ENCODE measurements at places on chromosomes 13 and 19.

- DNase-seq, result no peak
Measured at GRCh38 chr13:58202099-58202498, 570.6 kb downstream of the PCDH17 start.

DNA sequence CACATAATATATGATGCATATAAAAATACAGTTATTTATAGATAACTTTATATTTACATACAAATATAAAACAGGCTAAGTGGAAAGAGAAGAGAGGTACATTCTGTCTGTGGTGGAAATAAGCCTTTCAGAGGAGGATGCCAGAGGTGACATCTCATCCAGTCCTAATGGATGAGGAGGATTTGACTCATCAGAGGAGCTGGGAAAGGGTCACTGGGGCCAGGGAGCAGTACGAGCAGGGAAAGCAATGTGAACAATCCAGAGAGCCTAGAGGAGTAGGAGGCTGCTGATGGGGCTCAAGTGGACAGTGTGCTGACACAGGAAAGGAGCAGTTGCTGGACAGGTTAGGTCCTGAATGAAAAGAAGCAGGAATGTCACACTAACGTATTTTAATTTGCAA, 18.6 kb downstream of the NALCN start:
- DNase-seq, result no peak

DNA sequence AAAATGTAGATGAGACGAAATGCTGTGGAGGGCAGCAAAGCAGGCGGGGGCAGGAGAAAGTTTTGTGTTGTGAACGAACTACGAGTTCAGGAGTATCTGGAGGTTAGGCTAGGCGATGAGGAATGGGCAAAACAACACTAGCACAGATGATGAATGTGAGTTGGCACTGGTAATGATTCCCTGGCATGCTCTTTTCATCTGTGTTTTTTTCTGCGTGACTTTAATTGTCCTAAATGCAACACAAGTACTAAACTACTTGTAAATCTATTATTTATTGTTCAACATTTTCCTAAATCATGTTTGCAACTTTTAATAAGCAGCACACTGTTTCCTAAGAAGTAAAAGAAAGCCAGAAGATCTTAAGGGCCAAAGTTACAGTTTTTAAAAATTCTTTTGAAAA, 19.2 kb downstream of the TNFSF13B start:
- DNase-seq, result no peak

GRCh38 chr13:41969072-41969471, 8.2 kb upstream of the VWA8 start:
- no peak for DNase-seq

DNA sequence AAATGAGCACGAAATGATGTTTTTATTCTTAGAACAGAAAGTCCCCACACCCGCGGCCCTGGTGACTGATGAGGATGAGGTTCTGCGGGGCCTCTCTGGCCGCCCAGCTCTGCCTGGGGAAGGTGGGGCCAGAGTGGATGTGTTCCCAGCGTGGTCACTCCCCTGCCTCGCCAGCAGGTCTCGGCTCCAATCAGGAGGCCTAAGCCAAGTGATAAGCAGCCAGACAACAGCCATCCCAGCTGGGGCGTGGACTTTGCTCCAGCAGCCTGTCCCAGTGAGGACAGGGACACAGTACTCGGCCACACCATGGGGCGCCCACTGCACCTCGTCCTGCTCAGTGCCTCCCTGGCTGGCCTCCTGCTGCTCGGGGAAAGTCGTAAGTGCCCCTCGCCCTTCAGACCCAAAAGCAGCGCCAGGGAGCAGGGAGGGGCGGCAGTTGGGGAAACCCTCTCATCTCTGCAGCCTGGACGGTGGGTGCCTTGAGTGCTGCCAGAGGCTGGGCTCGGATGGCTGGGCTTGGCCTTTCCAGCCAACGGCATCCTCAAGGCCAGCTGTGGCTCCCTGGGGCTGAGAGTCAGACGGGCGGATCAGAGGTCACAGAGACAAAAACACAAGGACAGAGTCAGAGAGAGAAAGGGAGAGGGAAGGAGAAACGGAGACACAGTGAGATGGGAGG, at the start of gene F10:
Gene F10, plus strand, starts transcription at position 250 of the 676 bp plus-strand sequence. Its CDS starts 57 bp downstream, at position 307.
- no peak for DNase-seq

- no peak for DNase-seq
Measured at GRCh38 chr13:63041640-63042414, 1626.2 kb upstream of the PCDH20 start.

GRCh38 chr19:50311723-50312635, 17.2 kb downstream of the KCNC3 start:
- DNase-seq, result no peak

DNA sequence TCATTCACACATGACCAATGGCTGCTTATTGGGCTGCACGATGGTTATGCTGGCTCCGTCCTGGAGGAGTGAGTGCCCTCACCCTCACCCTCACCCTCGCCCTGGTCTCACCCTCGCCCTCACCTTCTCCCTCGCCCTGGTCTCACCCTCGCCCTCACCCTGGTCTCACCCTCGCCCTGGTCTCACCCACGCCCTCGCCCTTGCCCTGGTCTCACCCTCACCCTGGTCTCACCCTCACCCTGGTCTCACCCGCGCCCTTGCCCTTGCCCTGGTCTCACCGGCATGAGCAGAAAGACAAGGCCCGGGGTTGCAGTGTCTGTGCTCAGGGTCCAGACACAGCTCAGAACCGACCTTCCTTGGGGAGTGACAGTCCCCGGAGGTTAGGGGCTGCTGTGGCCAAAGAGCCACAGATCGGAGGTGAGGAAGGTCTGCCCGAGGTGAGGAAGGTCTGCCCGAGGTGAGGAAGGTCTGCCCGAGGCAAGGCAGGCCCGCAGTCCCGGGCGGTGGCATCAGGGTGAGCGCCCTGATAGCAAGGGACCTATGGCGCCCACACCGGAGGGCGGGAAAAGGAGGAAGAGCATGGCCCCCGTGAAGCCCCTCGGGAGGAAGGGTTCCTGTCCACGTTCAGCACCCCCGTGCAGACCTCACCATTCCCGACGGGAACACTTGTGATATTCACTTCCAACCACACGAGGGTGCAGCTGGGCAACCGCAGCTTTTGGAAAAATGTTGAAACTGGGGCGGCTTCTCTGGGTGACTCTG, 65.6 kb downstream of the MCF2L start:
- peak; percentile 35 for DNase-seq

- DNase-seq, result no peak
Measured at GRCh38 chr19:33490041-33490451, 31.5 kb downstream of the PEPD start.

DNA sequence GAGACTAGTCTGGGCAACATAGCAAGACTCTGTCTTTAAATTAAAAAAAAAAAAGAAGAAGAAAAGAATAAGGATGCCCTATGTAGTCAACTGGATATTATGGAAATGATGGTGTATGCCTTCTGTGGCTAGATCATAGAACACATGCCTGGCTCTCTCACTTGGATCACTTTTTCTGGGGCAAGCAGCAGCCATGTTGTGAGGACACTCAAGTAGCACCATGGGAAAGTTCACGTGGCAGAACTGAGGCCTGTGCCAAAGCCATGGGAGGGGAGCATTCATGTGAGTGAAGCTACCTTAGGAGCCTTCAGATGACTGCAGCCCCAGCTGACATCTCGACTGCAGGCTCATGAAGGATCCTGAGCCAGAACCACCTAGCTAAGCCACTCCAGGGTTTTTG, 12.0 kb downstream of the PLAUR start:
- DNase-seq, result no peak

DNA sequence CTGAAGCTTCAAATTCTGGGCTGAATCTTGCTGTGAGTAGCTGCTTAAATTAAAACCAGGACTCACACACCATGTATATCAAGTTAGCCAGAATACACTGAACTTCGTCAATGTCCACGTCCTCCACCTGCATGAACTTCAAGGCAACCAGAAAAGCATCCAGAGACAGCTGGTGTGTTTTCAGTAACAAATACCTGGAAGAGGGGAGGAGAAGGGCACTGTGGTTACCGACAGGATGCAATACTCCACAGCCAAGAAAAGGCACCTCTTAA, 20.4 kb downstream of the PROZ start:
- no peak for DNase-seq
